ENCODE measurements at places on chromosomes 16 and 17.

- no peak for DNase-seq
These were observed at the start of gene SPHK1 for GRCh38 chr17:76384222-76384986. Gene SPHK1, plus strand, starts transcription at chr17:76384609. Its CDS starts 1,036 bp downstream, at chr17:76385645.

DNA sequence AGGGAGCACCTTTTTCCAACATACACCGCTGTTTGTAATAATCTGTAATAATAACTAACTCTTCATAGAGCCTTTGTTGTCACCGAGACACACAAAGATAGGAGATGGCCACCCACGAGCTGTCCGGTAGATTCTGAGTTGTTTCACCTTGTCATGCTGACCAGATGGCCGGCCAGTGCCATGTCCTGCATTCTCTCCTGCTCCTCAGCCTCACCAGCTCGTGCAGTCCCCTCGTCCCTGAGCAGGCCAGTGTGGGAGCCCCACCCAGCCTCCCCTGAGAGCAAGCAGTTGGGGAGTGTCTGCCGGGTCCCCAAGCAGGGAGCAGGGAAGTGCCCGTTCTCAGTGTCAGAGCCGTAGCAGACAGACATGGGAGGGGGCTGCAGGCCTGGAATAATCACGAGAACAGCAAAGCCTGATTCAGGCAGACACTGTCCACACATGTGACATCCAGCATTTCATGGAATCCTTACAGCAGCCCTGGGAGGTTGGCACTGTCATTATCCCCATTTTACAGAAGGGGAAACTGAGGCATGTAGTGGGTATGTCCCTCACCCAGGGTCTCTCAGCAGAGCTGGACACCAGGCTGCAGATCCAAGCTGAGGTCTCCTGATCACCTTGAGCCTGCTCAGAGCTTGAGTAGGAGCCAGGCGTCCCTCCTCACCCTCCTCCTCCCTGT lies 178.5 kb upstream of the CIBAR2 start:
- no peak for DNase-seq

- DNase-seq: no peak
These were observed 196.7 kb downstream of the CDH11 start for GRCh38 chr16:64925166-64925565.

GRCh38 chr17:39527220-39527813 lies 66.0 kb downstream of the CDK12 start:
- no peak for DNase-seq

DNA sequence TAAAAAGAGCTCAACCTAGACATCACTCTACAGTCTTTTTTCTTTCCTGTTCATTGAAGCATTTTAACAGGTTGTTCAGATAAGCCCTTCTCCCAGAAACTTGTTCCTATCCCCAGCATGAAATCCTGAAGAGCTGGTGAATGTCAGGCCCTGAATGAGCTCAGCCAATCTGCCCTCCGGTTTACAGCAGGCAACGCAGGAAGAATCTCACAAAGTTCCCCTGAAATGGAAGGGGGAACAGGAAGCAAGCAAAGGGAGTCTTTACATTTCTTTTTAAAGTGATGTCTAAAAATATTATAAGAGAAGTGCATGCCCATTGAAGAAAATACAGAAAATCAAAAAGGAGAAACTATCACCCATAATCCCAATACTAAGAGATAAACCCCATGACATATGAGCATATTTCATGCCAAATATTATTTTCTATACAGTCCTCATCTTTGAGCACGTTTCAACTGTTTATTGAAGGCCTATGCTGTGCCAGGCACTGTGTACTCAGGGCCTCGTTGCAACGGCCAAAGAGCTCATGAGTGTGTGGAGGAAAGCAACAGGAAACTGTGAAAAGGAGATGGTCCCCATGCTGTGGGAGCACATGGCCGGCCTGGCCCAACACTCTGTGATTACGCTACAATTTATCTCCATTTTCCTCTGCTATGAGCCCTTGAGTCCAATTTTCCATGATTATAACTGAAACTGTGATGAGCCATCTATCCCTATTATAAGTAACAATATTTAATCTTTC lies 5.7 kb downstream of the TK2 start:
- DNase-seq: no peak

GRCh38 chr16:29900888-29901606 lies 759 bp downstream of the ASPHD1 start:
- no peak for DNase-seq

All from NCI-H2107 (cell line).